ENCODE measurements at places on chromosomes 13 and 19.
A peak's percentile ranks its signal among the peaks of the same experiment; 100 is the strongest.

GRCh38 chr13:113849981-113850721 is 13.7 kb downstream of the GAS6 start:
- no peak for DNase-seq

GRCh38 chr13:79171141-79172061 is 234.7 kb downstream of the RBM26 start:
- no peak for DNase-seq

DNA sequence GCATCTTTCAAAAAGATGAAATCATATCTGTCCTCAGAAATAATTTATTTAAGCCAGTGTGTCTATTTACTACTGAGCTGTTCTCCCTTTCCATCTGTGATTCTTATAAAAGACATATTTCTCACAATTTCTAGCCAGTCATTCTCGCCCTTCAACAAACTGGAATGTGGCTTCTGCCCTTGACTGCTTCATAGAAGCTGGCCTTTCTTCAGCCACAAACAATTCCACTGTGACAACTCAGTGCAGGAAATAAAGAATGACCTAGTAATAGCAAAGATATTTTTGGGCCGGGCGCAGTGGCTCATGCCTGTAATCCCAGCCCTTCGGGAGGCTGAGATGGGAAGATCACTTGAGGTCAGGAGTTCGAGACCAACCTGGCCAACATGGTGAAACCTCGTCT is 655.5 kb downstream of the PCDH9 start:
- DNase-seq: no peak

- no peak for DNase-seq
Measured at GRCh38 chr13:71327266-71327665, 539.7 kb downstream of the DACH1 start.

DNA sequence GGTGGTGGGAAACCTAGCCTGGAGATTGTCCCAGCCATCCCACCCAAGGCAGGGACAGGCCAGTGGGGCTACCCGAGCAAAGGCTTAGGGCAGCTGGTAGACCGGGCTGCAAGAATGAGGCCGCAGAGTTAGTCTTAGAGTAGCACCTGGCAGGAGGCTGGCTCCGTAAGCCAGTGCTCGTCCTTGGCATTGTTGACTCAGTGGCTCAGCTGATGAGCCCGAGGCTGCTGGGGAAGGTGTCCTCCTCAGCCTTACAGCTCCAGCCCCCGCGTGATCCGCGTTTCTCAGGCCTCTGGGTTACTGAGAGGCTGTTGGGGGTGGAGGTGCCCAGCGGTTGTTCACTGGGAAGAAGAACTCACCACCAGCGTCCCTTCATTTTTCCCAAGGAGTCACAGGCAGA is 24.7 kb downstream of the PPP1R37 start:
- DNase-seq: no peak

DNA sequence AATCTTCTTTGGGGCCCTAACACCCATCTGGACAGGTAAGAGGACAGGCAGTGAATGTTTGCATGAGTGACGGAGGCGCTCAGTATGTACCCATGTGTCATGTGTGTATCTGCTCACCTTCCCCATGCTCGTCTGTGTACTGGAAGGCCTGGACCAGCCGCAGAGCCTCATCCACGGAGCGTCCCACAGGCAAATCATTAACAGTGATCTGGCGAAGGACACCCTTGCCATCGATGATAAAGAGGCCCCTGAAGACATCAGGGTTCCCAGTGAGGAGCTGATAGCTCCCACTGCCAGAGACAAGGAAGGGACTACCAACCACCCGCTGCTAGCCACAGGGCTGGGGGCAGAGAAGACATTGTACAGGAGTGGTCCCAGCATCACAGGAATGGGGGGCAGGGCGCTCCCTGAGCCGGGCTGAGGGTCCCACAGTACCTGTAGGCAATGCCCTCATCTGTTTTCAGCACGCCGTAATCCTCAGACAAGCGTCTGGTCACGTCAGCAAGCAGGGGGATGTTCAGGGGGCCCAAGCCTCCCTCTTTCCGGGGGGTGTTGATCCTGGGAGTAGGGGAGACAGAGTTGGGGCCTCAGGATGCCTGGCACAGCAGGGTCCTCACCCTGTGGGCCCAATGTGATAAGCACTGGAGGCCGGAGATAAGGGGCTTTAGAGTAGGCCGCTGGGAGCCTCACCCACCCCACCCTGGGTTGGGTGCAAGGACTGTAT is 1.7 kb downstream of the PRDX2 start:
- DNase-seq: no peak

DNA sequence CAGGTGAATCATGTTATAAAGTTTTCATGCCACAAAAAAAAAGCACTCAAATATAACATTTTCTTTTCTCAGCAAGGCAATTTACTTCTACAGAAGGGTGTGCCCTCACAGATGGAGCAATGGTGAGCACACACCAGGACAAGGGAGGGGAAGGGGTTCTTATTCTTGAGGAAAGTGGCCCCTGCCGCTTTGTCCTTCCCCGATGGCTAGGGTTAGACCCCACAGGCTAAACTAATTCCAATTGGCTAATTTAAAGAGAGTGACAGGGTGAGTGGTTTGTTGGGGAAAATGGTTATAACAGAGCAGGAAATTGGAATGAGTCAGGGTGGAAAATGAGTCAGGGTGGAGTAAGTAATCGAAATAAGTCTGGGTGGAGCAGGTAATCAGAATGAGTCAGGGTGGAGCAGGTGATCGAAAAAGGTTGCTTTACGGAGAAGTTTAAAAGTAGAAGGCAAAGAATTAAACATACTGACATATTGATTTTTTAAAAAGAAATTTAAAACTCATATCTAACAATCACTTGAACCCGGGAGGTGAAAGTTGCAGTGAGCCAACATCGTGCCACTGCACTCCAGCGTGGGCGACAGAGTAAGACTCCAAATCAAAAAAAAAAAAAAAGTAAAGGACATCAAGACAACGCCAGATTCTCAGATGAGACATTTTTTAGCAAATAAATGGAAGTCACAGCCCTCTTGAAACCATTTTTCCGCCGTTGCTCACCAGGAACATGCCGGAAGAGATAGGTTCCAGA is 813 bp downstream of the ZNF562 start:
- DNase-seq: no peak

- no peak for DNase-seq
Measured at GRCh38 chr13:27791146-27791900, 960 bp upstream of the GSX1 start.

DNA sequence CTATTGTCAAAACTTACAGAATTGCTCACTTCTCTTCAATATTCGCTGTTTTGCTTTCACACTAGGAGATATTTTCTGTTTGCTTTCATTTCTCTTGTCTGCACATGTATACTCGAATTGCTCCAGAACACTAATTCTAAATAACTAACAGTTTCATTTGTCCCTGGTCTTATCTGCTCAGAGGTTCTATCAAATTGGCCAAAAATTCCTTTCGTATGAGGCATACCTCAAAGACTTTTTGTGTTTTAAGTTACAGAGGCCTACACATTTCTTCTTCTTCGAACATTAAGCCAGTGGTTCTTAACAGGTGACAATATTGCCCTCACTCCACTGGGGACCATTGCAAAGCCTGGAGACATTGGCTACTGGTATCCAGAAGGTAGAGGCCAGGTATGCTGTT is 1314.6 kb downstream of the EFNB2 start:
- DNase-seq: no peak

GRCh38 chr19:2962018-2962670 is 15.2 kb upstream of the TLE6 start:
- DNase-seq: peak; percentile 33

DNA sequence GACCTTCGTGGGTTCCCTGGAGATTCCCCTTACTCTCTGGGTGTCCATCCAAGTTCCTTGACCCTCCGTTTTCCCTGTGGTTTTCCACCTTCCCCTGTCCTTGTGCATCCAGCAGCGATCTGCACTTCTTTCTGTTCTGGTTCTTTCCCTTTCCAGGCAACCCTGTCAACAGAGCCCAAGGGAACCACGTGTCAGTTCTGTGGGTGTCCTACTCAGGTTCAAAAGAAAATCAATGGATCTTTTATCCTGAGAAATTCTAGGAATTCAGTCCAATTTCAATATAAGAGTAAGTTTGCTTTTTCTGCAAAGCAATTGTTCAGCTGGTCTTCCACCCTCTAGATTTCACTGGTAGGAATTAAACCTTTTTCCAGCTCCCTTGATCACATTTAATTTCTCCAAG is 1394.8 kb upstream of the SLC10A2 start:
- DNase-seq: no peak

DNA sequence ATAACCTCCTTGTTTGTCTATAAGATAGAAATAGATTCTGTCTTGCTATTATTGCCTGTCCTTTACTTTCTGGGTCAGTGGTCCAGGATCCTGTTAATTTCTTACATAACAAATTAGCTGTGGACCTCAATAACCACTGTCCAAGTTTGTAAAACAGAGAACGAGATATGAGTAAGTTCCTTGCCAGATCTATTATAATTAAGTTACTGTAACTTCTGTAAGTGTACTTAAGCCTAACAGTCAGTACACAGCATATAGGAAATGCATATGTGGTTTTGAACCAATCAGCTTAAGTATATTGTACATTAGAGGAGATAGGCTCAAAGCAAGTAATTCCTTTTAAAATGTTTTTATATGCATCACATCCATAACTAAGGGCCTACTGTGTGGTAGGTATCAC is 34.9 kb downstream of the HTR2A start:
- DNase-seq: no peak

GRCh38 chr13:112042496-112042895 is 24.5 kb upstream of the SOX1 start:
- no peak for DNase-seq

DNA sequence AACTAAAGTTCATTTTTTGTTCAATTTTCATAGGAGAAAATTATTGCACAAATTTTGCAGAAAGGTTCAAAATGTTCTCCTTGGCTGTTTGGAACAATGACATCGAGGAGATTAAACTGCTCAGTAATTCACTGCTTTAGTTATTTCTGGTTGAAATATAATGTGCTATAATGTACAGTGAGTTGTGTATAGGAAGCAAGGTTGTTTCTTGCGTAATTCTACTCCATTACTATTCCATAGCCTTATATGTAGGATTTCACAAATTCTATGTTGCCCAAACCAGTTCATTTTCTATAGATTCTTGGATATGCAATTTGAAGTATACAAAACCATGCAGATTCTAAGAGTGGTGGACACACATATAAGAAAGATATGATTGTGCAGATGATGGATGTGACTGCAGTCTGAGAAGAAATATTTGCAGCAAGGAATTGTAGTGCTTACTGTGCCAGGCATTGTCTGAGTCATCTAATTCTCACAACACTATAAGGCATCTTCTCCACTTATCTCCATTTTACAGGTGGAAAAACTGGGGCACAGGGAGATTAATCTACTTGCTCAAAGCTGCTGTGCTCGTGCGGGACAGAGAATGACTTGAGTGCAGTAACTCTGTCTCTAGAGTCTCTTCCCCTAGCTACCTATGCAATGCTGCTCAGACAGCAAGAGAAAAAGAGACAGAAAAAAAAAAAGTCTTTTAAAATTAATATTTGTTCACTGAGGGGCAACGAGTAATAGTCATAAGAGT is 515.5 kb downstream of the MYO16 start:
- no peak for DNase-seq

- no peak for DNase-seq
Measured at GRCh38 chr13:113103646-113104045, 1.9 kb upstream of the F7 start.

GRCh38 chr13:48901781-48902180 is 73.9 kb upstream of the FNDC3A start:
- DNase-seq: peak; percentile 41

DNA sequence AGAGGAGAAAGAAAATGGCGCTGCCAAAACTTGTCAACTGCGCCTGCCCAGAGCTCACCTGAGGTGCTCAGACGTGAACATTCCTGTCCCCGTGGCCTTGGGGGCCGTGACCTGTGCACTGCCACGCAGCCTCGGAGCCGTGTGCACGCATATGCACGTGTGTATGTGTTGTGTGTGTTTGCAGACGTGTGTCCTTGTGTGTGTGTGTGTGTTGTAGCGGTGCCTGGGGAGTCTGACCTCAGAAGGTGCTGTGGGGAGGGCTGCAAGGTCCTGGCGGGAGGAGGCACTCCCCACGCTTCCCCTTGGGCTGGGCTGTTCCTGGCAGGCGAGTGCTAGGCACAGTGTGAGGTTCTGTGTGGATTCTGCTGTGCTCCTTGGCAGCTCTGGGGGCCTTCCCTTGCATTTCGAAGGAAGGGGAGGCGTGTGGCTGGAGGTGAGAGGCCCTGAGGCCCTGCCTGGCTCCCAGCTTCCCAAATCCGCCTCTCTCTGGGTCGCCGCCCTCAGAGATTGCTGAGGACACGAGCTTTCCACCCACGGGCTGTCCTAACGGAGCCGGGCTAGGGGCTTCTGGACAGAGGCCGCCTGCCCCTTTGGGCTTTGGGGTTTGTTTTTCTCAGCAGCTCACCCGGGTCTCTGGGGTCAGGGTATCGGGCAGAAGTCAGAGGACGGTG is 4.5 kb downstream of the BSG start:
- no peak for DNase-seq

- no peak for DNase-seq
Measured at GRCh38 chr19:3171894-3172672, 6.5 kb upstream of the S1PR4 start.

DNA sequence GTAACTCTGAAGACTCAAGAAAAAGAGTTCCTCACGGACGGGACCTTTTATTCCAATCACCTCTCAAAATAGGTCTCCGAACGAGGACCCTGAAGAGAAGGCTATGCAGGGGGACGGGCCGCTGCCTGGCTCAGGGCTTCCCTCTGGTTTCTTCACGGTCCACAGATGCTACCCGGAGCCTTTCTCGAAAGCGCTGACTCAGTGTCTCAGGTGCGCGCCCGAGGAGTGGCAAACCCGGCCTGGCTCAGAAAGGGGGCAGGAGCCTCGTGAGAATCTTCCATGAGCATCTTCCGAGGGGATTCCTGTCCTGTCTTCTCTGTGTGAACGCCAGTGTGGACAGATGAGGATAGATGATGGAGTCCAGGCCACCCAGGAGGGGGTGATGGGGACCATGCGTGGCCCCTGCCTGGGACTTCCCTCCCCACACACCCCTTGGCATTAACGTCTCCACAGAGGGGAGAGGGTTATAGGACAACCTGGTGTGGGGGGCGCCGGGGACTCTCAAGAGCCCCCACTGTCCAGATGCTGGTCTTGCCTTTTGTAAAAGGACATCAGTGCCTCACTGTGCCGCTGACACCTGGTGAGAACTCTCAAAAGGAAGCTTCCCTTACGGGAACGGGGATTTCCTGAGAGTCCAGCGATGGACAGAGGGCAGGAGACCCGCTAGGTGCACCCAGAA is 16.5 kb downstream of the LSM4 start:
- no peak for DNase-seq

DNA sequence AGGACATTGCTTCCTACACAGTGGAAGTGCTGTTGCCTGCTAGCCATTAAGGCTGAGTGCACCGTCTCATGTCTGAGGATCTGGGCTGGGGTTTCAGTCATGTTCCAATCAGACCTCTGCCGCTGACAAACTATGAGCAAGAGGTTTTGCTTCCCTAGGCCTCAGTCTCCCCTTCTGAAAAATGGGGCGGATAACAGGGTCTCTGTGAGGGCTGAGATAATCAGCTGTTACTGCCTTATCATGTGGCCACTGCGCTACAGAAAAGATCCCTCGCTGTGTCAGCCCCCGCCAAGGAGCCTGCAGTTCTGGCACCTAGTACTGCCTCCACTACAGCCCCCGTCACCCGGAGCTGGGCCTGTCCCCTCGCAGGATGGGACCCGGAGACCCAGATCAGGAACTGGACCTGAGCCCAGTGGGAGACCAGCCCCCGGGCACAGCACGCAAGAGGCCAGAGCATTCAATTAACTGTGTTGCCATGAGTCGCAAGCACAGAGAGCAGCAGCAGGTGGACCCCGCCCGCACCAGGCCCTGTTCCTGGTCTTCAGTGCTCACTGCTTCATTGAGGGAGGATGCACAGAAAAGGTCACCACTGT is 3.0 kb upstream of the PNKP start:
- DNase-seq: no peak

Measured in SIG-M5 (cell line).